Esophagus muscularis mucosa (tissue), 4 donors: ENCODE measurements at places on chromosomes 2 and 18. TPM values are rescaled to one million over a fixed set of nuclear protein-coding genes. Genes with fewer than 3 reads are reported as not detected.

The RIOK3 gene
- total RNA-seq = 52.2 TPM

The OTOS gene
- total RNA-seq = not detected

The MORN2 gene
- 10.8 TPM for total RNA-seq

The GPR45 gene
- total RNA-seq = not detected

The IL36G gene
- total RNA-seq = not detected

The TBR1 gene
- not detected for total RNA-seq

The NTSR2 gene
- not detected for total RNA-seq

The GCKR gene
- total RNA-seq = not detected

The SETBP1 gene
- total RNA-seq = 40.9 TPM

The TLX2 gene
- total RNA-seq = 0.42 TPM

The FRZB gene
- total RNA-seq = 10.1 TPM

GRCh38 chr2:191321861-191322662, 76.9 kb downstream of the MYO1B start:
- peak; percentile 62 for DNase-seq

GRCh38 chr2:210477496-210477895, 937 bp upstream of the LANCL1 start:
- DNase-seq = no peak

DNA sequence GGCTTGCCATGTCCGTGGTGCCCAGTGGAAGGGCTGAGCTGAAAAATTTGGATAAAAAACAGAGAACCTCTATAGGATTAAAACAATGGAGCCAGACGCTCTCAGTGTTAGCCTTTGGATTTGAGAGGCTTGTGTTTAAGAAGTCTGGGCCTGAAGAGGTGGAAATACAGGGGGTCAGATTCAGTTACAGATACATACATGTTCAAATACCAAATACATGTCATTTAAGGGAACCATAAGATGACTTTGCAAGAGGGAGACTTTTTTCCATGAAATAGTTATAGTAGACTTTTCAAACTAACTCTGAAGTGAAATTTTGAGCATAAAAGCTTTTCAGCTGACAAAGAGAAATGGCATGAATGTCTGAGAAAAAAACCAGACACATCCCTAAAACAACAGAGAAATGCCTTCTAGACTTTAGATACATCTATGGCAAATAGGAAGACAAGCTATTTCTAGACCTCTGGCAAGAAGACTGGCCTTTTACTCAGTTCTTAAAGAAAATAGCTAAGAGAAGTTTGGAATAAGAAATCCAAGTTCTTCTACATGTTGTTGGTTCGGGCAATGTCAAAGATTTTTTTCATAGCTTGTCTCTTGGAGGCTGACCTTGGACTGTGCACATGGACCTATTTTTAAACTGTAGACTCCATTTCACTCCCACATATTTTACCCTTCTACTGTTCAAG, 112.9 kb downstream of the LTBP1 start:
- DNase-seq = no peak

GRCh38 chr2:84278386-84278785, 180.7 kb downstream of the SUCLG1 start:
- DNase-seq = no peak

- DNase-seq = no peak
Observed at GRCh38 chr2:57146951-57147350, 899.7 kb upstream of the VRK2 start.

DNA sequence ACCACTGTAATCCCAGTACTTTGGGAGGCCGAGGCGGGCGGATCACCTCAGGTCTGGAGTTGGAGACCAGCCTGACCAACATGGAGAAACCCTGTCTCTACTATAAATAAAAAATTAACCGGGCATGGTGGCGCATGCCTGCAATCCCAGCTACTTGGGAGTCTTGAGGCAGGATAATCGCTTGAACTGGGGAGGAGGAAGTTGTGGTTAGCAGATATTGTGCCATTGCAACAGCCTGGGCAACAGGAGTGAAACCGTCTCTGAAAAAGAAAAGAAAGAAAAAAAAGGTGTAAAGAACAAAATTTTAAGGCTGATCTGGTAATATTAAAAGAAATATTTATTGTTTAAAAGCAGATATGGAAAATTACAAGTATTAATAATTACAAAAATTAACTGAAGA, 29.7 kb downstream of the ZNF804A start:
- DNase-seq = no peak

- DNase-seq = no peak
Observed at GRCh38 chr2:70103531-70104061, 16.3 kb downstream of the PCBP1 start.

DNA sequence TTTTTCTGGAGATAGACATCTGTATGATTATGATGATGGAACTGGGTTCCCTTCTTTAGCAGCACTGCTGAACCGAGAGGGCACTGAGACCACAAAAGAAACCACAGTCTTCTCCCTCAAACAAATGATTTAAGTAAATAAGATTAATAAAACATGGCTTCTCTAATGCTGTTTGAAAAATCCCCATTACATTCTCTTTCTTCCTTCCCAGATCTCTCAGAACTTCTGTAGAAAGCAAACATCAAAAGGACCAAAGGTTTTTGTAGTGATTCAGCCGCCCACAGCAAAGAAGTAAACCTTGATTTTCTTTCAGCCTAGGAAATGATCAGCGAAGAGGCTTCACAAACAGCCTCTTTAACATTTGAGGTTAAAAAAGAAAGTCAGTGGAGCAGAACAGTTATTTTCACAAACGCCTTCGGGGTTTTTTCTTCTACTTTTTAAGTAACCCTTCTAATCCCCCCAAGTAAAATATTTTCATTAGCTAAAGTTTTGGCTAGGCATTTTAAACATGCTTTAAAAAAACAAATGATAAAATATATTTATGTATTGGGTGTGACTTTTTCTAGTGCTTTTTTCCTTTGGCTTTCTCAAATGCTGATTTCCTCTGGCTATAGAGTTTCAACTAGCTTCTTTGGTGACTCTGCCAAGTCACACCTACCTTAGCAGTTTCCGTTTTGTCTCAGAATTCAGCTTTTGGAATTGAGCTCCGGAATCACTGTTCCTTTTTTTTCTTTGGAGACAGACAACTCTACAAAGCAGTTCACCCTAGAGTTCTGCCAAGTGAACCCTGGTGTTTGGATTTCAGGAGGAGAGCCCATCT, 89.6 kb downstream of the UPP2 start:
- DNase-seq = no peak

GRCh38 chr2:100789361-100789760, 30.6 kb upstream of the NPAS2 start:
- DNase-seq = no peak

- DNase-seq = no peak
Observed at GRCh38 chr18:51279367-51279984, 82.0 kb upstream of the MEX3C start.

GRCh38 chr2:69184224-69184623, 171.2 kb downstream of the ANTXR1 start:
- DNase-seq = no peak

- no peak for DNase-seq
Observed at GRCh38 chr2:234952270-234953115, 676 bp downstream of the SH3BP4 start.

DNA sequence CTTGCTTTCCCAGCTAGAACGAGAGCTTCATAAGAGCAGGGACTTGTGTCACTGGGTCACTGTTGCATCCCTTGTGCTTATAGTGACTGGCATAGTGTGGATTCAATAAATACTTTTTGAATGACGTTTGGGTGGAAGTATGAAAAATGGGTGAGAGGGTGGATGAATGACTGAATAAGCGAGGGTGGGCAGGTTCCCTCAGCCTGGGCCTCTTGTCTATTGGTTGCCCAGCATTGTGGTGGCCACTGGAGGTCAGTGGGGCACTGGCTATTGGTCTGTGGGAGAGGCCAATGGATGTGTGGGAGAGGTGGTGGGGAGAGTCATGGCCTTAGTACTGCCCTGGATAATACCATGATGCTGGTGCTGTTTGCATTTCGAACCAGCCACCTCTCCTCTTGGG, 93.8 kb upstream of the SKOR2 start:
- no peak for DNase-seq

GRCh38 chr2:96806468-96807126, 9.5 kb upstream of the CNNM3 start:
- DNase-seq = no peak

DNA sequence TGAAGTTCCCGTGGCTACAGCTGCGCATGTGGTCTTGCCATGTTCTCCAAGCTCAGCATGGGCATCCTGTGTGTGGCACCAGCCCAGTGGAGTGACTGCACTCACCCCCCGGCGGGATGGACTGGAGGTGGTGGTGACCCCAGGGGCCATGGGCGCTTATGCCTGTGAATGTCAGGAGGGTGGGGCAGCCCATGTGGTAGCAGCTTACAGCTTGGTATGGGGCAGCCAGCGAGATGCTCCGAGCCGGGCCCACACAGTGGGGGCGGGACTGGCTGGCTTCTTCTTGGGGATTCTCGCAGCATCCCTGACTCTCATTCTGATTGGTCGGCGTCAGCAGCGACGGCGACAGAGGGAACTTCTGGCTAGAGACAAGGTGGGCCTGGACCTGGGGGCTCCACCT, 25.6 kb downstream of the SEMA4F start:
- peak; percentile 57 for DNase-seq

DNA sequence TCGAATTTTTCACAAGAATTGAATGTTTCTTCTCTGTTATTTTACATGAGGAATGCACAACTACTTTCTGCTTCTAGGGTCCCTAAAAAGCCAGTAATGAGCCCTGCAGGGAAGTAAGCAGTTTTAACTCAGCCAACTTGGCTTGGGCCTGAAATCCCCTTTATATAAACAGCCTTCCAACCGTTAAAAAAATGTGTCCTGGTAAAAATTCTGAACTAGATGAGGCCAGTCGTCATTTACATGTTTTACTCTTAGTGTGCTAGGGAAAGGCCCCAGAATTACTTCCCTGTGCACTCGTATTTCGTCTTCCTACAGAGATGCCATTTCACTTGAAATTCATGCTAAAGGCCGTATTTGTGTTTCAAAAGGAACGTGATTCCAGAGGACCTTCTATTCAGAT, 42.4 kb upstream of the RPE start:
- DNase-seq = no peak

- DNase-seq = no peak
Observed at GRCh38 chr2:62343206-62343605, 147.3 kb downstream of the B3GNT2 start.

DNA sequence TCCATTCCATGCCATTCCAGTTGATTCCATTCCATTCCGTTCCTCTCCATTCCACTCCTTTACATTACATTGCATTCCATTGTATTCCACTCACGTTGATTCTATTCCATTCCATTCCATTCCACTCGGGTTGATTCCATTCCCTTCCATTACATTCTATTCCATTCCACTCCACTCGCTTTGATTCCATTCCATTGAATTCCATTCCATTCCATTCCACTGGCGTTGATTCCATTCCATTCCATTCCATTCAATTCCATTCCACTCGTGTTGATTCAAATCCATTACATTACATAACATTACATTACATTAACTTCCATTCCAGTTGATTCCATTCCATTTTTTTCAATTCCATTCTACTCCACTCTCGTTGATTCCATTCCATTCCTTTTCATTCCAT, 1142.8 kb downstream of the RPIA start:
- DNase-seq = peak; percentile 55

DNA sequence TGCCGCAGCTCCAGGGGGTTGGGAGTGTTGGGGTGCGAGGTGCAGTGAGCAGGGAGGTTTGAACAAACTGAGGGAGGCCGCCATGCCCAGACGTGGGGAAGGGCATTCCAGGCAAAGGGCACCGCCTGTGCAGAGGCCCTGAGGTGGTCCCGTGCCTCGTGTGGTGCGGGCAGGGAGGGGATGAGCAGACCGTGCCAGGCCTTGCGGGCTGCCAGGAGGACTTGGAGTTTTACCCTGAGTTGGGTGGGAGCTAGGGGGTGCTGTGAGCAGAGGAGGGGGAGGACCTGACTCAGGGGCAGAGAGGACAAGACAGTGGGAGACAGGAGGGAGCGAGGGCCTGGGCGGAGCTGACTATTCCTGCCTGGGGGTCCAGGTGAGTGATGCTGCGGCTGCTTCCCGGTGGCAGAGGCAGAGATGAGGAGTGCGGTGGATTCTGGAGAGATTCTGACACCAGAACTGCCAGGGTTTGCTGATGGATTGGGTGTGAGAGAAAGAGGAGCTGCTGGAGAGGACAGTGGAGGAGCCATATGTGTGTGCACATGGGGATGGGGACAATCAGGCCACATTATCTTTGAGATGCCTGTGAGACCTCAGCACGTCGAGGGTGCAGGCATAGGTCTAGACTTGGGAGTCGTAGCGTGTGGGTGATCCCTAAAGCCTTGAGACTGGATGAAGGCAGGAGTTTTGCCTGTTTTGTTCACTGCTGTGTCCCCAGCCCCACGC, 23.4 kb downstream of the ZAP70 start:
- DNase-seq = no peak

GRCh38 chr2:96213379-96213778, 4.8 kb upstream of the STARD7 start:
- no peak for DNase-seq

DNA sequence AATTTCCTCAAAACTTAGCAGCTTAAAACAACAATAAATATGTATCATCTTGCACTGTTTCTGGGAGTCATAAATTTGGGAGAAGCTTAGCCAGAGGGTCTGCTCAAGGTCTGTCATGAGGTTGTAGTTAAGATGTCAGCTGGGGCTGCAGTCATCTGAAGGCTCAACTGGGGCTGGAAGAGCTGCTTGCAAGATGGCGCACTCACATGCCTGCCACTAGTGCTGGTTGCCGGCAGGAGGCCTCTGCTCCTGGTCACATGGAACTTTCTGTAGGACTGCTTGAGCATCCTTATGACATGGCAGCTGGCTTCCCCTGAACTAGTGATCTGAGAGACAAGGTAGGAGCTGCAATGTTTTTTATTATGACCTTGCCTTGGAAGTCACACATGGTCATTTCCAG, 215.5 kb upstream of the HAAO start:
- no peak for DNase-seq

- DNase-seq = no peak
Observed at GRCh38 chr2:42792583-42793333, at the start of gene HAAO. Gene HAAO, minus strand, starts transcription at chr2:42792583. Its CDS starts 47 bp downstream, at chr2:42792536.

- DNase-seq = no peak
Observed at GRCh38 chr2:136167721-136168475, 49.9 kb upstream of the CXCR4 start.

GRCh38 chr18:41265047-41265446, 690.0 kb upstream of the PIK3C3 start:
- DNase-seq = no peak

- no peak for DNase-seq
Observed at GRCh38 chr2:200735061-200735460, 76.6 kb upstream of the BZW1 start.

DNA sequence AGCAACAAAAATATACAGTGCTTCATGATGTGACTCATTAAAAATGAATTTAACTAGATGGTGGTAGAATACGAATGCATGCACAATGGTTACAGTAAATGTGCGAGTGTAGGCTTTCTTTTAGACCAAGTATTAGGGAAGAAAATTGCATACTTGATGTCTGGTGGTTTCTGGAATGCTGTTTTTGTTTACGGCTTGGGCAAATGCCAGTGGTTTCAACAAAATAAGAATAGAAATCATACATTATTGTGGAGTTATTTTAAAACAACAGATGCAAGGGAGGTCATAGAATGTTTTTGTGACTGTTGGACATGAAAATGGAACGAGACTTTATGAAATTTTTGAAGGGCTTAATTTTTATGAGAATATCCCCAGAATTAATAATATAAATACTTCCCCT, 580.9 kb downstream of the PLCL1 start:
- DNase-seq = no peak
